ENCODE measurements at places on chromosomes 5 and 9.

DNA sequence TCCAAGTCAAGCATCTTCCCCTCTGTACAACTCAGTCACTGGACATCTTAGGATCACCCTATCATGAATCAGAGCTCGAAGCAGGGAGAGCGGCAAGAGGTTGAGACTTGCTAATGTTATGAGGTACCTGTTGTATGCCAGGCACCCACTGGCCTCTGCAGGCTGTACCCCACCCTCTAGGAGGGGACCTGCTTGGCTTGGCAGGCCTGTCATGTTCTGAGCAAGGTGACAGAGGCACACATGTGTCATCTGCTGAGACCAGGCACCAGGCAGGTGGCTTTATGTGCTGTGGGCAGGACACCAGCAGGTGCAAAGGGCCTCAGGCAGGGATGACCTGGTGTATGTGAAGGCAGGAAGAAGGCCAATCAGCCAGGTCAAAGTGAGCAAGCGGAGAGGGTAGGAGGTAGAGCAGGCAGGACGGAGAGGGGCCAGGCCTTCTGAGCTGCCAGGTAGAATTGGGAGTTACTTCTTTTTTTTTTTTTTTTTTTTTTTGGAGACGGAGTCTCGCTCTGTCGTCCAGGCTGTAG, 60.3 kb upstream of the RPL26L1 start:
- no peak for DNase-seq

DNA sequence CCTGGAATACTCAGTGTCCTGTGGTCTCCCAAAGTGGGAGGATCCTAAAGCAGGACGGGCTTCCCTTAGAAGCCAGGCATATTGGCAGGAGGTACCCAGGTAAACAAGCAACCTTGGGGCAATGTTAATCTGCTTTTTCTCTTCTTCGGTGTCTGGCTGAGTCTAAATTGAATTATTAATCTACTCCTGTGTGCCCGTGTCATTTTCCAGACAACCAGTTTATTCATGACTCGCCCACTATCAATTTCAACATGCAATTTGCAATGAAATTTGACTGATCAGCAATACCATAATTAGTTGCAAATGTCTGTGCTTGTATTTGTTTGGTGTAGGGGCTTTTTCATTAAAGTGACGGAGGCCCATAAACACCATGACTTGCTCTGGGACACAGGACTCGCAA, 32.9 kb upstream of the JADE2 start:
- DNase-seq = no peak

GRCh38 chr9:121678501-121679022, 27.1 kb downstream of the DAB2IP start:
- no peak for DNase-seq

GRCh38 chr9:113319054-113319453, 15.9 kb upstream of the RNF183 start:
- DNase-seq = no peak

DNA sequence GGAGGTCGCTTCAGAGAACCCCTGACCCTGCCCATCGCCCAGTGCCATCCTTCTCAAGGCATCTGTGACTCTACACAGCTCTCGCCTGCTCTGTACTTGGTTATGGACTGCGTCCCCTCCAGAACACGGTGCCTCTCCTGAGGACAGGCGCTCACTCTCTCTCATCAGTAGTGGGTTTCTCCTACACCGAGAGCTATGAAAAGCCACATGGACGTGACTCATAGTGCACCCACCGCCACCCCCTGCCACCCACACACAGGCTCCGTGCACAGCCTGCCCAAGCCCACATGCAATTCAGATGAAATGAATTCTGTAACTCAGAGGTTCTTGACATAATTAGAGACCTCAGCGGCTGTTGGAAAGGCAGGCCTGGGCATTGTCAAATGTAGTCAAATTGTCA, 13.9 kb downstream of the GTF3C5 start:
- peak; percentile 77 for DNase-seq

DNA sequence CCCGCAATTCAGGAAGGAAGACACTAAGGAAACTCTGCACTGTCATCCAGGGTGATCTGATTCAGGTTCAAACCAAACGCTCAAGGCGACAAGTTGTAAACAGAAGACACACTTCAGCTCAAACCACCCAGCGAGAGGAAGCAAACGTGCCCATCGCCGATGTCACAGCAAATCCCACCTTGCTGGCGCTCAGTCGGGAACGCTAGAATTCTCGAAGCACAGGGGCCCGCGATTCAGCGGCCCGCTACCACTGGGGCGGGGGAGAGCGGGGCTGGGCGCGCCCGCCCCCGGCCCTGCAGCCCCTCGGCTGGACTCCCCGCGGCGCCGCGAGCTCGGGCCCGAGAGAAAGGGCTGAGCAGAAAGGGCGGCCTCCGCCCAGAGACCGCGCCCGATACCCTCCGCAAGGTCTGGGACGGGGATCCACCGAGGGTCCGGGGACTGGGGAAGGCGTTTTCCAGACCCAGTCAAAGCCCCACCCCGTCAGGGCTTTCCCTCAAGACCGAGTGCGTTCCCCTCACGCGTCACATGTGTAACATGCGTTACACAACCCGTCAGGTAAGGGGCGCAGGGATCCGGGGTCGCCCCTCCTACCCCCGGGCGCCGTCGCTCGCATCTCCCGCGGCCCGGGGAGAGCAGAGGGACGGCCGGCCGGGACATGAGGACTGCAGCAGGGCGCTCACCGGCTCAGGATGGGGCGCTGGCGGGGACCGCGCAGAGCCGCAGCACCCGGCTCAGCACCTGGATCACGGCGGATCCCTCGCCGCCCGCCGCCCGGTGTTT, 469 bp downstream of the AGTPBP1 start:
- peak; percentile 8 for DNase-seq

- DNase-seq = no peak
These were observed 35.5 kb downstream of the EFNA5 start for GRCh38 chr5:107634981-107635848.

DNA sequence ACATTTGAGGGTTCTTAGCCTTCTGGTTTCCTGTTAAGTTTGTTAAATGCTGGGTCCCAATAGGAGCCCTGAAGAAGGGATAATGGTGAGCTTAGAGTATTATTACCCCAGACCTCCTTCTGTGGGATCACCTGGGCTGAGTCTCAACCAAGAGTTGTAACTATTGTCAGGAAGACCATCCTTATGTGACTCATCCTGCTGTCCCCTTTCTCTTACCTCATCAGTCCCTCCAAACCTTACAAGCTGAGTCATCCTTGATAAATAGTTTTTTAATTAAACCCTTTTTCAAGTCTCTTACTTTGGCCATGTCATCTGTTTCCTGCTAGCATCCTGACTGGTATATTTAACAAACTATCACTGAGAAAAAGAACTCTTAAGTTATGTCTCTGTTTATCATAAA, 502.8 kb downstream of the LRRC70 start:
- DNase-seq = no peak

GRCh38 chr5:118611332-118611945, 376.9 kb downstream of the DTWD2 start:
- no peak for DNase-seq

- no peak for DNase-seq
These were observed 120.8 kb upstream of the MTAP start for GRCh38 chr9:21681641-21682040.

GRCh38 chr9:36023260-36024048, 13.3 kb upstream of the RECK start:
- DNase-seq = peak; percentile 78

DNA sequence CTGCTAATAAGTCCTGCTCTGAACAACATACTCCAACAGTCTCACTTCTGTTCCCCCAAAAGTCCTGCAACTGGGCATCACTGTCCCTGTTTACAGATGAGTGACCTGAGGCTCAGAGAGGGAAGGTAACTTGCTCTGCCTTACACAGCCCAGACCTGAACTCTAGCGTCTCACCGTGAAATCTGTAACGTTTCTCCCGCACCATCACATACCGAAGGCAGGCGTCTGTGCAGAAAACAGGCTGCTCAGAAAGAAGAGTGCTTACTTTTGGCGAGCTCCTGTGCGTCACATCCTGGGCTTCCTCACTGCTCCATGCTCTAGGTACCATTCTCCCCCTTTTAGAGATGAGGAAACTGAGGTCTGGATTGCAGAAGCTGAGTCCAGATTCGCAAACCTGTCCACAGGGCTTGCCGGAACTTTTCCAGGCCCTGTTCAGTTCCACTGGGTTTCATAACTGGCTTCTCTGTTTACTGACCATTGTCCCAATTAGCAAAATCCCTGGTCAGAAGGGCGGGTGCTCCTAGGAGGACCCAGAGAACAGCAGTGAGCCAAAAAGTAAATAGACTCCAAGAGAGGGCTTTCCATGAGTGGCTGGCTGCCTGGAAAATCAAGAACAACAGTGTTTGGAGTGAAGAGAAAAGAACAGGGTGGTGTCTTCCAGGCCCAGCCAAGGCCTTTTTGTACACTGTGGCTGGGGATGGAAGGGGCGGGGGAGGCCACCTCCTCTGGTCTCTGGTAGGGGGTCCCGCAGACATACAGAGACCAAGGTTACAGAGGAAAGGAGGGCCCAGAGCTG, 27.1 kb downstream of the GSN start:
- no peak for DNase-seq

DNA sequence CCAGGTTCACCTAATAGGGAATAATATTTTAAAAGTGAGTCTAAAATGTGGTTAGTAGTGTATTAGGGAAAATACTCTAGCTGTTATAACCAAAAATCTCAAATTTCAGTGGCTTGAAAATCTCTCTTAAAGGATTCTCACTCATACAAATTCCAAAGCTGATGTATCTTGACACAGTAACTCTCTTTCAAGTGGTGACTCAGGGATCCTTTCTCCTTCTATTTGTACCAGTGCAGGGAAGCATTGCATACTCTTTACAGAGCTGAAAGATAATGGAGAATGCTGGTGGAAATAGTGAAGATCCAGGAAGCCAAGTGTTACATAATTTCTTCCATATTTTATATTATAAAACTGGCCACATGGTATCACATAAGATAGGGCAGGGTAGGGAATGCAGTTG, 560.2 kb upstream of the CDH9 start:
- DNase-seq = no peak

DNA sequence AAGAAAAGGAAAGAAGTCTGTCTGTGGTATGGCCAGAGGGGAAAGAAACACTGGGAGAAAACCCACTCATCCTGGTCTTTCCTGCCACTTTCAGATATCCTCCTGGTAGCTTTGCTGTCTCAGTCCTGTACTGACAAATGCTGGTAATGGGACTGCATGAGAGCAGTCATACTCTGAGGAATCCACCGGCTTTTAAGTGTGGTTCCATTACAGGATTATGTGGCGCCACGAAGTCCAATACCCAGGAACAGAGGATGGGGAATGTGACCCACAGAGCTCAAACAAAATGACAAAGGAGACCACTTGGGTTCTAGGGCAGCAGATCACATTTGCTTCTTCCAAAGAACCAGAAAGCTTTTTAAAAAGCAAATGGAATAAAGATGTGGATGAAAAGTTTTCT, 26.3 kb upstream of the FBP1 start:
- DNase-seq = no peak

GRCh38 chr5:27381686-27382085, 343.3 kb upstream of the CDH9 start:
- no peak for DNase-seq

DNA sequence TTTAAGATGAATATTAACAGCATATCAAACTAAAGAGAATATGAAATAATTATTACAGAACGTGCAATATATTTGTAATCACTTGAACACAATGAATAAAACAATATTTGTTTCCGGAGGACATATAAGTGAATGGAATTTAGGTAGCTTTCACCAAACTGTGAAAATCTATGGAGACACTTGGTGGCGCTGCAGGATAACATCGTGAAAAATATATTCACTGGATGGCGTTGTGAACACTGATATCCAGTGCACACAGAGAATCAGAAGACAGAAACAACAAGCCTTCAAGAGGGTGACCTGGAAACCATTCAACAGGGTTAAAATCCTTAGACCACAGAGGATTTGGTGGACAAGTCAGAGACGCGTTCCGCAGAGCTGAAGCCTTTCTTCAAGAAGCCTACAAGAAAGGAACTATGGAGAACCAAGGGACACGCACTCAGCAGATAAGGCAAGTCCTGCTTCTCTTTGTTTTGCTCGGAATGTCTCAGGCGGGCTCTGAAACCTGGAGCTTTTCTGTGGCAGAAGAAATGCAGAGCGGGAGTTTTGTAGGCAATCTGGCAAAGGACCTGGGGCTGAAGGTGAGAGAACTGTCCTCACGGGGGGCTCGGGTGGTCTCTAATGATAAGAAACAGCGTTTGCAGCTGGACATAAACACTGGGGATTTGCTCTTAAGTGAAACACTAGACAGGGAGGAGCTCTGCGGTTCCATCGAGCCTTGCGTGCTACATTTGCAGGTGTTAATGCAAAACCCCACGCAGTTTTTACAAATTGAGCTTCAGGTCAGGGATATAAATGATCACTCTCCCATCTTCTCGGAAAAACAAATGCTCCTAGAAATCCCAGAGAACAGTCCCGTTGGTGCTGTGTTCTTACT, at the start of gene PCDHB11:
Gene PCDHB11 (plus strand): TSS at position 269 of the 877 bp plus-strand sequence. CDS start 148 bp downstream, at position 417.
- DNase-seq = no peak

GRCh38 chr5:131536850-131537448, 98.1 kb downstream of the RAPGEF6 start:
- DNase-seq = no peak

DNA sequence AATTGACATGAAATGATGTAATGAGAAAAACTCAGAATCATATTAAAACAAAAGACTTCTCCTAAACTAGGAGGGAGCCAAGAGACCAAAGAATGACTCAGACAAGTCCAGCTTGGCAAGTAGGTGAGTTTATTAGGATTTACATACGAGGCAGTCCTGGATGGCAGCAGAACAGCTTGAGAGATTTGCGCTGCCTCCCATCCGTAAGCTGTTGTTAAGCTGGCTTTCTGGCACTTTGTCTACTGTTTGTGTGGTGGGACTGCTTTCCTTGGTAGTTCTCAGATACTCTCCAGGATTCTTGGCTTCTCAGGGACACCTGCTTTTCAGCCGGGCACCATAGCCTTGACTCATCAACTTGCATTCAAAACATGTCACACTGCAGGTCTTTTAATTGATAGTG, 57.6 kb downstream of the COX7C start:
- DNase-seq = no peak

DNA sequence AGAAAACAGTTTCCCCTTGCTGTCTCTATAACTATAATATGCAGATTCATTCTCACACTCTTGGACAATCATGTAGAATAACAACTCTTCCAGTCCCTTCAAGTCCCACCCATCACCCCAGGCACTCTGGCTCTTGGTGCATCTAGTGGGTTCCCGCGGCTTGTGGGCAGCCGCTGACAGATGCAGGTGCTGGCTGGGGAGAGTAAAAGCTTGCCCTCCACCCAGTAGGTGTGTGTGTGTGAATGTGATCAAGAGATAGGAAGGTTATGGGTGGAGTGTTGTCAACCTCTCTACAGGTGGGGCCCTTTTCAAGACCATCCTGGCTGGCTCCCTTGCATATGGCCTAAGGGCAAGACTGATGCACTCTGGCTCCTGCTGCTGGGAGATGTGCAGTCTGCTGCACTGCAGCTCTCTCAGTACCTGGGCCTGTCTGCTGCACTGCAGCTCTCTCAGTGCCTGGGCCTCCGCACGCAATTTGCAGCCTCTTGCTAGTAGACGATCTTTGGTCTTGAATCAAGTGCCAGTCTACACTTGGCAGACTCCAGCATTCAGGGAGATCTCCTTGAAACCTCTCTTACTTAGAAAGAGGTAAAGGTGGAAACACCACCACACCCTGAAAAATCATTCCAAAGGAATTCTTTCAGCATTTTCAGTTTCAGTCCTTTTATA, 189.7 kb upstream of the GDNF start:
- no peak for DNase-seq

All from head of caudate nucleus (tissue), 42 donors.